ENCODE measurements at places on chromosomes 6 and 20.

DNA sequence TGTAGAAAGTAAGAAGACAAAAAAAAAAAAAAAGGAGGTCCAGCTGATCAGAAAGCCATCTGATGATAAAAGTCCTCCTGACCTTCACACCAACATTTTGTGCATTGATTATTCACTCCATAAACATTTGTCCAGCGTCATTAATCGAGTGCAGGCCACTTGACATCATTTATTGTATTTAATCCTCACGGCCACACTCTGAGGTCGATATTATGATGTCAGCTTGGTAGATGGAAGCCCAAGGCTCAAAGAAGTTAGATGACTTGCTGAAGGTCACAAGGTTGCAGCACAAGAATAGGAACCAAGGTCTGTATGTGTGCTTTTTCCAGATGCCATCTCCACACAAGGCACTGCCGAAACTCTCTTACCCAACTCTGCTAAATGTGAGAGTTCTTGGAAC lies 328.4 kb downstream of the KIF16B start:
- no peak for DNase-seq

DNA sequence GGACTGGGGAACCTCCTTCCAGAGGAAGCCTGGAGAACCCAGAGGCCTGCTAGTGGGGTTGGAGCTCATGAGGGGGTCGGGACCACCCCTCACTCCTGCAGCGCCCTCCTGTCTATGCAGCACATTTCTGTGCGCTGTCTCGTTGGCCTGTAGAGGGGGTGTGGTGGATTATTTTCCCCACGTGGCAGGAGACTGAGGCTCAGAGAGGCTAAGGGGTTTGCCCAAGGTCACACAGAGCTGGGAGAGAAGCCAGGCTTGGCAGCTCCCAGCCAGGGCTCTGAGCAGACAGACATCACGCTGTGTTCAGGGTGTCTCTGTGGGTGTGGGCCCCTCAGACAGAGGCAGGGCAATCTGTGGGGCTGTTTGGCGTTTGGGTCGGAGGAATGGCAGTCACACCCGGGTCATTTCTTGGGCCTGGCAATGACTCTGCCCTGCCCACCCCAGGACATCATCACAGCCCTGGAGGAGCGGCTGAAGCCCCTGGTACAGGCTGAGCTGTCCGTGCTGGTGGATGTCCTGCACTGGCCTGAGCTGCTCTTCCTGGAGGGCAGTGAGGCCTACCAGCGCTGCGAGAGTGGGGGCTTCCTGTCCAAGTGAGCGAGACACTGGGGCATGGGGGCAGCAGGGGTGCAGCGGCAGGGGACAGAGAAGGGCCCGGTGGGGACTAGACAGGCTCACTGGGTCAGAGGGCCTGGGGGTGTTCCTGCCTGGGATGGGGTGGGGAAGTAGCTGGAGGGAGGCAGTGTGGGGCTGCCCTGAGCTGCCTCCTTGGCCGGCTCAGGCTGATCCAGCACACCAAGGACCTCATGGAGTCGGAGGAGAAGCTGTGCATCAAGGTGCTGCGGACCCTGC lies 27.7 kb downstream of the UQCC2 start:
- DNase-seq, result no peak

GRCh38 chr20:34876406-34877282 lies at the start of gene ACSS2:
Gene ACSS2, plus strand, starts transcription at chr20:34876612. Its CDS starts 34 bp downstream, at chr20:34876646.
- peak; percentile 86 for DNase-seq

GRCh38 chr6:129350278-129350677 lies 359.7 kb downstream of the ARHGAP18 start:
- no peak for DNase-seq

DNA sequence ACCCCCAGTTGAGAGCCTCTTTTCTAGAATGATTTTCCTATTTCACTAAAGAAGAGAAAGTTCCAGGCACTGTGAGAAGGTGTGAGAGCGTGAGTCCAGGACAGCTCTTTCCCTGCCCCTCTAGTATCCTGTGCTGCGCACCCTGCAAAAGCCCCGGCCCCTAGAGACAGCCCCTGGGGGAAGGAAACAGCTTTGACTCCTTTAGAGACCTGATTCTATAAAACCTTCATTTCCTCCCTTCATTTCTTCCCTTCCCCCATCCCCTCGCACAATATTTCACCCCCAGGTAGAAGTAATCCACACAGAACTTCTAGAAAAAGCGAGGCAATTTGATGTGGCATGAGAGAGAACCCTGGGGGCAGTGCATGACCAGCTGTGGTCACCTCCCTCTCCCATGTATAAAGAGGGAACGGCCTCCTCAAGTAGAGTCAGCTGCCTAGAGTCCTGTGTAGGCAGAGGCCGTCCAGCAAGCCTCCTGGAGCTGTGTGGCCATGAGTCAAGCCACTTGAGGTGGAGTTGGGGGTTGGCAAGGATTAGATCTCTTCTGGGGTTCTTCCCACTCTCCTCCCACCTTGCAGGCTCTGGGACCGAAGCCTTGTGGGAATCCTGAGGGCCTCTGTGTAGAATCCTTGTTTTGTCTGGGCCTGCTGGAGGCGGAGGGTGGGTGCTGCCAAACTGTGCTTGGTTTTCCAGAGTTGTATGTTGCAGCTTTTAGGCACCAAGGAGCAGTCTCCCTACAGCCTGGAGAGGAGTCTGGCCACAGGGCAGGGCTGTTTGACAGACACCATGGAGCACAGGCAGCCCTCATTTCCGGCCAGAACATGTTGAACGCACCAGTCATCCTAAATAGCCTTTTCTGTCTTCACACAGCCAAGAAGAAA lies 41.7 kb downstream of the CHMP4B start:
- no peak for DNase-seq

- no peak for DNase-seq
These were observed 39.8 kb upstream of the SLCO4A1 start for GRCh38 chr20:62602550-62602949.

- no peak for DNase-seq
These were observed 45.3 kb upstream of the TINAG start for GRCh38 chr6:54262971-54263370.

GRCh38 chr6:158257425-158257759 lies 54.9 kb upstream of the TULP4 start:
- no peak for DNase-seq

GRCh38 chr6:55812509-55812908 lies 62.9 kb downstream of the BMP5 start:
- DNase-seq, result no peak

DNA sequence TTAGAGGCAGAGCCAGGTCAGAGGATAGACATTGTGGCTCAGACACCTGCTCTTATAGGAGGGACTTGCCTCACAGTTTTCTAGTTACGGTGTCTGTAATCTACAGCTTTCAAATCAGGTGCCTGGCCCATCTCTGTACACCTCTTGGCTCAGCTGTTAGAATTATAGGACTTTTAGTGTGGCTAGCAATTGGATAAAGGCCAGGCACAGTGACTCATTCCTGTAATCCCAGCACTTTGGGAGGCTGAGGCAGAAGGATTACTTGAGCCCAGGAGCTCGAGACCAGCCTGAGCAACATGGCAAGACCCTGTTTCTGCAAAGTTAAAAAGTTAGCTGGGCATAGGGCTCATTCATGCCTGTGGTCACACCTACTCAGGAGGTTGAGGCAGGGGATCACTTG lies 20.0 kb downstream of the BRPF3 start:
- DNase-seq, result no peak

- DNase-seq, result no peak
These were observed 7.4 kb downstream of the LY86 start for GRCh38 chr6:6595952-6596351.

GRCh38 chr20:10792291-10792690 lies 118.5 kb upstream of the JAG1 start:
- DNase-seq, result no peak

DNA sequence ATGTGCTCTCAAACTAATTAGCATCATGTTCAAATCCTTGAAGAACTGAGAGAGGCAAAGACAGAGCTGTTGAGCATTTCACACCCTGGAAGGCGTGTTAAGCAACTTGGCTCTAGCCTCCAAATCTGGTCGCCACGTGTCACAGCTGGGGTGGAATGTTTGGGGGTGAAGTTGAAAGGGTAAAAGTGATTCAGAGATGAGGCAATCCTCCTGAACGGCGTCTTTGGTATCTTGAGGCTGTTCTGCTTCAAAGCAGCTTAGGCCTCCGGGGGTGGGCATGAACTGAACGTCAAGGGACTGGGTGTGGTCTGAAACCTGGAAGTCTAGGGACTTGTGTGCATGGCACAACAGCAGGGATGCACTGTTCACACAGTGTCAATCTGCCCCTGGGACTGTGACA lies 62.3 kb downstream of the TRAM2 start:
- DNase-seq, result no peak

DNA sequence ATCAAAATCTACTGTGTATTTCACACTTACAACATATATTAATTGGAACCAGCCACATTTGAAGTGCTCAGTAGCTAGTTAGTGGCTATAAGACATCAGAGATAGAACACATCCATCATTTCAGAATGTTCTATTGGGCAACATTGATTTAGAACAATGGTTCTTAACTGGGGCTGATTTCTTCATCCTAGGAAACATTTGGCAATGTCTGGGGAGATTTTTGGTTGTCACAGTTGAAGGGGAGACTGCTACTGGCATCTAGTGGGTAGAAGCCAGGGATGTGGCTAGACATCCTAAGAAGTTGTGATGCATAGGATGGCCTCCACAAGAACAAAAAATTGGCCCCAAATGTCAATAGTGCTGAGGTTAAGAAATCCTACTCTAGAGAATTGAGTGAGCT lies 132.5 kb downstream of the OLIG3 start:
- DNase-seq, result no peak

GRCh38 chr6:130937942-130938604 lies 110.9 kb downstream of the SMLR1 start:
- DNase-seq, result no peak

GRCh38 chr6:98836025-98836961 lies 1.9 kb downstream of the POU3F2 start:
- no peak for DNase-seq

GRCh38 chr6:47061309-47062300 lies 19.5 kb upstream of the ADGRF1 start:
- DNase-seq, result no peak

DNA sequence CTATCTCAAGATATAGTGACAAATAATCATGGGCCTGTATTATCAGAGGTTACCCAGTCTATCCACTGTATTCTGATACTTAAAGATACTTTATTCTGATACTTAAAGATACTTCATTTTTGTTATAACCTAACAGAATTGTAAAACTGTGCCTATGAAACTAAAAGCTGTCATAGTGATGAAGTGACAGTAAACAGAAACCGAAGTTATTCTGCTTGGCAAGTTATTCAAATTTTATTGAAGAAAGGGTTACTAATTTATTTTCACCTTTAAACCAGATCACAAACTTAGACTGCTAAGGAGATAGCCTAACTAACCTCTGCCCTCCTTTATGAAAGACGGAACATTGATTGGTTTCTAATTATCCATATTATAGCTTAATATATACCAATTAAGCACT lies 604.6 kb upstream of the IMPG1 start:
- DNase-seq, result no peak

- DNase-seq, result no peak
These were observed 214.8 kb upstream of the RNF24 start for GRCh38 chr20:4230185-4230584.

- DNase-seq, result no peak
These were observed 2.9 kb downstream of the ISM1 start for GRCh38 chr20:13223736-13224520.

DNA sequence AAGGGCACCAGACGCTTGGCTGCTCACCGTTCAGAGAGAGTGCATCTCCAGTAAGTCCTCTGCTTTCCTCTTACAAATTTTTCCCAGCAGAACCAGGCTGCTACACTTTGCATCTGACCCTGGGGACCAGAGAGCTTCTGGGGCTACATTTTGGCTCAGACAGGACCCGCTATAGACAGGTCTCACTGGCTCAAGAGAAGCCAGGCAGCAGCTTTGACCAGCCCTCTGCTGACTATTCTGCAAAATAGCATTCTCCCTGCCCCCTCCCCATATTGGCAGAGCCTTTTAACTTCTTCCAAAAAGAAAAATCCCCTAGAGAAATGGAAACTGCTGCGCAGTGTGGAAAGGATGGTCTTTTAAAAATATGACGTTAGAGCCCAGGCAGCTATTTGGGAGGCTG lies 37.2 kb downstream of the CPXM1 start:
- no peak for DNase-seq

GRCh38 chr6:16277101-16277981 lies 39.0 kb downstream of the GMPR start:
- no peak for DNase-seq

GRCh38 chr6:25469797-25470388 lies 182.1 kb upstream of the SCGN start:
- no peak for DNase-seq

DNA sequence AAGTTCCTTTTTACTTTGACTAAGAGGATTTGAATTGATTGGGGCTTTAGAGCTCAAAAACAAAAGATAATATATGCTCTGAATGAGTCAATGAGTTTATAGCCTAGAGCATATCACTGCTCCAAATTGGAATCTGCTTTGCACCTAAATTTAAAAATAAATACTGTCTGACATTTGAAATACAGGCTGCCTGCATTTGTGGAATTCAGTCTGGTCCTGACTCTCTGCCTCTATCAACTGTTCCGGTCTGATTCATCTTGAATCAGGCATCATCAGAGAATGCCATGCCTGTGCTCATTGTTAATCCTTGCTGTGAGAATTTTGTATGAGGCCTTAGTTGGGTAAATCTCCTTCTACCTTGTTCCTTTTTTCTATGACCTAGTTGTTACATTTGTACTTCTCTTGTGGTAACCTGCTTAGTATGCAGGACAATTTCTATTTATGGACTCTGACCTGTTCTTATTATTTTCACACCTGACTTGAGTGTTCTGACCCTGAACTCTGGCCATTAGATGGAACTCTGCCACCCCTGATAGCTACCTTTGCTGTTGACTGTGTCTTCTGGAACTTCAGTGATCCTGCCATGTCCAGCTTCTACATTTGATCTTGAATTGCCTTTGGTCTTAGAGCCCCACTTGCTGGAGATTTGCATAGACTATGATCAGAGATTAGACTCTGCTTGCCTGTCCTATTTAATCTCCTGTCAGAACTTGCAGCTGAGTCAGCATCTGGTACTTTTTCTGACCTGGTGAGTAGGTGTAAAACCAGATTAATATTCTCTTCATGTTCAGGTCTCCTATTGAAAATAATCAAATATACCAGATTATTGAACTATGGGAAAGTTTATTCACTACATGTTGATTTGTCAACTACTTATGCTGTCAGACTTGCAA lies 442.7 kb upstream of the HS3ST5 start:
- DNase-seq, result no peak

GRCh38 chr6:139490482-139490881 lies 116.0 kb upstream of the CITED2 start:
- no peak for DNase-seq

- DNase-seq, result no peak
These were observed 45.4 kb upstream of the SLCO4A1 start for GRCh38 chr20:62596921-62597320.

All from activated CD4-positive, CD25-positive, alpha-beta regulatory T cell treated with anti-CD3 and anti-CD28 coated beads, Interleukin-2, amount 50 U/mL, for 16 hours (primary cell).